ENCODE measurements at places on chromosomes 7 and 10.

- DNase-seq, result no peak
Observed at GRCh38 chr7:141991140-141991539, 4.5 kb upstream of the MGAM start.

GRCh38 chr7:54738737-54739136 lies 20.3 kb downstream of the SEC61G start:
- no peak for DNase-seq

DNA sequence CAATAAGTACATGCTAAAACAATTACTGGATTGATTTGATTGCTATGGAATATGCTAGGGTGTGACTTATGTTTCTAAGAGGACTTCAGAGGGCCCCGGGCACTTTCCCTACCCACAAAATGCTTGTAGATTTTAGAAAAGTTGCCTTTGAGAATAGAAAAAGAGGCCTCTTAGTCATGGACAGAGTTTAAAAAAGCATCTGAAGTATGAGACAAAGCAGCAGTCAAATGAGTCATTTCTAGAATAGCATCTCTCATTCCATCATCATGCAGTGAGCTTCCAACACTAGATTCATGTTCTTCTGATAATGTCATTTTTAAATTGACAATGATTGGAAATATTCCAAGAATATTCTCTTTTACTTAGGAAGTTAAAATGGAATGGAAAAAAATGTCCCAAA lies 675.1 kb upstream of the PCDH15 start:
- DNase-seq, result no peak

DNA sequence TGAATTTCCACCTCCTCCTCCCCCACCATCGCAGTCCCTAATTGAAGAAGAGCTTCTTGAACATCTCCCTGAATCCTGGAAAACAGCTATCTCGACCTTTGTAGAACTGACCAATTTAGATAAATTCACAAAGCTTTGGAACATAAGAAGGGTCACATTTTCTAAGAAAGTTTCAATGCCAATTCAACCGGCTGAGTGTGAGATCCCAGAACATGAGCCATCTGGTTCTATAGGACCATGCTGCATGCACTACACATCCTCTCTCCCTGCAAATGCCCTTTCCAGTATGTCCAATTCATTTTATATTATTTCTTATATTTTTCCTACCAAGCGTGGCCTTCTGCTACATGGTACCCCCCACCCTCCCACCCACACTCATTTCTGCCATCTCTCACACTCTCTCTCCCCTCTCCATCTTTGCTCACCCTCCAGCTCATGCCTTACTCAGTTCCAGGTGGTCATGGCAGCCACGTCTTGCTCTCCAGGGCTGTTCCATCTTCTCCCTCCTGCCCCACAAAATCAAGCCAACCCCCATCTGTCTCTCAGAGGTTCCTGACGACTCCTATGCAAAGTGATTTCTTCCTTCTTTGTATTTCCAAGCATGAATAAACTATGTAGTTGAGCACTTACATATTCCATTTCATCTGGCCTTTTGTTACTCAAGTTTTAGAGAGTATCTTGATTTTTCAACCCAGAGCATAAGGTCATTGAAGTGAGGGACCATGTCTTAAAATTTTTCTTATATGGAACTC lies 19.3 kb downstream of the FRMD4A start:
- no peak for DNase-seq

DNA sequence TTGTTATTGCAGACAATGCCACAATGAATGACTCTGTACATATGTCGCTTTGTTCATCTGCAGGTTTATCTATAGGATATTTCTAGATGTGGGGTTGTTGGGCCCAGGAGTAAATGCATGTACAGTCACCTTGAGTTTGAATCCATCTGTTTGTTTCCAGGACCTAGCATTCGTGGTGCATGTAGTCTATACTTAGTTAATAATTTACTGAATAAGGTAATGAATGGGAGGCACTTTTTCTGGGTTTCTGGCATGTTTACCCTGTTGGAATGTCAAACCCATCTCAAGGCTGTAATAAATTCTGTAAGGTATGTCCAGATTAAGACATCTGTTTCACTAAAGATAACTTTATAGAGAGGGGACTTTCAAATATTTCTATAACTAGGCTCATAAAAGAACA lies 23.5 kb downstream of the HECTD2 start:
- DNase-seq, result no peak

- DNase-seq, result no peak
Observed at GRCh38 chr7:116395141-116395791, 104.3 kb upstream of the CAV2 start.

DNA sequence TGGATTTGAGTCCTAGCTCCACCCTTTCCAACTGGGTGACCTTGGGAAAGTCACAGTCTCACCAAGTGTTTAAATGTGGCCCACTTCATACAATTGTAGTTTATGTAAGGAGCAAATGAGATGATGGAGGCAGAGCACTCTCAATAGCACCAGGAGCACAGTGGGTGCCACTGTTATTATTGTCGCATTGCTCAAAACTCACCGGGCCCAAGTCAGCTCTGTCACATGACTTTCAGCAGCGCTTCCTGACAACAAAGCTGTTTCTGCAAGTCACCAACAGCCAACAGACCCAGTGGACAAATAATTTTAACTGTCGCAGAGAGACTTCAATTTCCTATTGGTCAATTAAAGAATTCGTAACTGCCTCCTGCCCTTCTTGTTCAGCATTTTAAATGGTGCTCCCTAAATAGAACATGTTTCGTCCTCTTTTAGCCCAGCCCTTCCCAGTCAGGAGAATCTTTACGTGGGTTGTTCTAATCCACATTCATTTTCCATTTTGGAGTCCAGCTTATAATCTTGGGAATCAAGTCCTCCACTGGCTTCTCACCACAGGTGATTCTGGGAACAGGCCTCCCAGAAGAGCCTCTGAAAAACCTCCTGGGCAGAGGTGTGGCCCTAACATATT lies 415.6 kb upstream of the NPVF start:
- DNase-seq, result no peak

DNA sequence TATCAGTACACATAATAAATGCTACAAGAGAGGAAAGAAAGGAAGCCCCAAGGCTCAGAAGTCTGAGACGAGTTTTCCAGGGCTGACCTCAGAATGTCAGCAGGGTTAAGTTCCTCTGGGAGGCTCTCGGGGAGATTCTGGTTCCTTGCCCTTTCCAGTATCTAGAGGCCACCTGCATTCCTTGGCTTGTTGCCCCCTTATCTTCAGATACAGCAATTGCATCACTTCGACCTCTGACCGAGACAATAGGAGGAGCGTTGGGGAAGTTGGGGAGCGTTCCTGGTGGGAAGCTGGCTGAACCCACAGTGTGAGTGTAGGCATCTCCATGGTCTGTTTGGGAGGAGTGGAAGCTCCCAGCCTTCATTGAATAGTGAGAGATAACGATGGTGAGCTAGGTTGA lies 72.0 kb upstream of the MTPN start:
- no peak for DNase-seq

GRCh38 chr7:45185864-45186250 lies 28.3 kb downstream of the RAMP3 start:
- no peak for DNase-seq

DNA sequence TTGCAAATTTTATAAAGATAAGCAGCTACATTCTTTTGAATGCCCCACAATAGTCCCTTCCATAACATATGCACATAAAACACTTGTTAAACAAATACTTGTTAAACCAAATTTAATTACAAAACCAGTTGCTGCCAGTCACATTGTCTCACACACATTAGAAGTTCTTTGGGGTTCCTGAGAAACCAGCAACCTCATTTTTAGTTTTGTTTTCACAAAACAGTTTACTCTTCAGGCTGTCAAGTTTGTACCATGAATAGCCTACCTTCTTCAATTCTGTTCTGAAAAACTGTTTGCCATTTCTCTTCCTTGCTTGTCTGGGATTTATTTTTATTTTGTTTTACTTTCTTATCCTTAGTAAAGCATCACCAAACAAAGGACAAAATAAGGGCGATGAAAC lies 176.5 kb upstream of the PHF14 start:
- no peak for DNase-seq
